ENCODE measurements at places on chromosomes 6 and 20. TPM values are rescaled to one million over a fixed set of nuclear protein-coding genes. Genes with fewer than 3 reads are reported as not detected.
A peak's percentile ranks its signal among the peaks of the same experiment; 100 is the strongest.

The DNAAF9 gene
- 22.8 TPM for total RNA-seq

DNA sequence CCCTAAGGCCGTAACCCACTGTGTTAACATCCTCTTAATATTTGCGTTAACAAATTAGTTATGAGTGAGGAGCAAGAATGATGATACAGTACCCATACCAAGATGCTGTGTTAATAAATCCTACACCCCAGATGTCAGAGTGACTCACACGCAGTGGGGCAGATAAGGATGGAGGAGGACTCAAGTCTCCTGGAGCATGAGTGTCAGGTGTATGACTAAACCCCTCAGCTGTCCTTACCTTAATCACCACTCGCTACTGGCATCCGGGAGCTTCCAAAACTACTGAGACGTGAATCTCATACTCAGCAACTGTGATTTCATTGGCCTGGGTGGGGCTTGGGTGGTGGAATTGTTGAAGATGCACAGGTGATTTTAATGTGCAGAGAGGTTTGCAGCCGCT, 131.3 kb upstream of the MTHFD1L start:
- no peak for DNase-seq
- no peak overlapping the region for H3K27ac ChIP-seq
- no peaks in the 10 kb centered on the region for H3K27me3 ChIP-seq
- H3K36me3 ChIP-seq: no peaks in the 10 kb centered on the region

- H3K36me3 ChIP-seq: no peaks in the 10 kb centered on the region
- no peak overlapping the region for H3K4me3 ChIP-seq
- H3K27me3 ChIP-seq: no peaks in the 10 kb centered on the region
- H3K4me1 ChIP-seq: no peaks in the 10 kb centered on the region
- H3K27ac ChIP-seq: no peak overlapping the region
Measured at GRCh38 chr6:722077-722524, 29.2 kb upstream of the EXOC2 start.

GRCh38 chr20:4090756-4091489, 75.6 kb upstream of the RNF24 start:
- H3K4me3 ChIP-seq: no peak overlapping the region
- H3K27ac ChIP-seq: no peak overlapping the region
- H3K4me1 ChIP-seq: no peaks in the 10 kb centered on the region

- H3K36me3 ChIP-seq: no peaks in the 10 kb centered on the region
- no peak overlapping the region for H3K4me3 ChIP-seq
- H3K4me1 ChIP-seq: no peaks in the 10 kb centered on the region
- DNase-seq: no peak
- H3K27ac ChIP-seq: no peak overlapping the region
- no peaks in the 10 kb centered on the region for H3K27me3 ChIP-seq
Measured at GRCh38 chr20:57787990-57788781, 78.4 kb upstream of the PMEPA1 start.

- H3K4me1 ChIP-seq: no peaks in the 10 kb centered on the region
- peak overlapping the region; percentile 71 for H3K27ac ChIP-seq
- H3K27me3 ChIP-seq: no peaks in the 10 kb centered on the region
- no peak overlapping the region for H3K4me3 ChIP-seq
- H3K36me3 ChIP-seq: no peaks in the 10 kb centered on the region
- DNase-seq: no peak
Measured at GRCh38 chr20:38271608-38272120, 11.1 kb upstream of the KIAA1755 start.

Measured in breast epithelium (tissue), 4 donors.